ENCODE measurements at places on chromosomes 2 and 18.

DNA sequence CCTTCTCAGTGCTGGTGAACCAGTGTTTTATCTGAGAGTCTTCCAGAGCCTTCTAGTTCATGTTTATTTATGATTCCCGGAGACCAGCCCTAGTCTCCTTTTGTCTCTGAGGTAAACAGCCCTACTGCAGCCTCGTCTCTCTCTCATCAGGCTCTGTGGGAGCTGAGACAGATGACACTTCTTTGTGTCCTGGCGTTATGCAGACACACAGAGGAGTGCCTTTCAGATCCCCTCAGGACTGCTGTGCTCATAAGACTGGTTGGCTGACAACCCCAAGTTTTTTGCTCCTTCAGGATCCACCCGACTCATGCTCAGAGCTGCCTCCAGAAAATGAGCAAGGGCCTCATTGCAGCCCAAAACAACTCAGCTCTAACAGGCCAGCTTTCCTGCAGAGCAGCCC, 523.8 kb upstream of the SPHKAP start:
- no peak for DNase-seq

- DNase-seq: no peak
These were observed 150.7 kb downstream of the DYSF start for GRCh38 chr2:71603851-71604725.

- DNase-seq: no peak
These were observed 44.3 kb upstream of the ZBTB7C start for GRCh38 chr18:48453330-48454066.

DNA sequence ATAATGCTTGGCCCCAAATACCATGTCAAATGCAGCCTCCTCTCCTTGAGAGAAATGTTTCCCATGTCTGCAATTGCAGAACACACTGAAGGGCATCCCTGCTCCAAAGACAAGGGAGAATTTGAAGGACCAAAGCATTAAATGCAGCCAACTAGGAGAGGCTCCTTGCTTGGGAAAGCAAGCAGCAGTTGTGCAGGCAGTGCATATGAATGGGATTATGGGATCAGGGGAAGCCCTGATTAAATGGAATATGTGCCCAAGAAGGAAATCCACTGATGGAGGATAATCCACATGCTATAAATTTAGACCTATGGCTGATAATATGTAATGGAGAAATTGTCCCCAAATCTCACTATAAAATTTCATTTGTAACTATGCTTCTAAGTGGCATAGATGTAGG, 116.1 kb downstream of the NCKAP5 start:
- no peak for DNase-seq

GRCh38 chr2:29816651-29817050, 104.7 kb downstream of the ALK start:
- DNase-seq: no peak

DNA sequence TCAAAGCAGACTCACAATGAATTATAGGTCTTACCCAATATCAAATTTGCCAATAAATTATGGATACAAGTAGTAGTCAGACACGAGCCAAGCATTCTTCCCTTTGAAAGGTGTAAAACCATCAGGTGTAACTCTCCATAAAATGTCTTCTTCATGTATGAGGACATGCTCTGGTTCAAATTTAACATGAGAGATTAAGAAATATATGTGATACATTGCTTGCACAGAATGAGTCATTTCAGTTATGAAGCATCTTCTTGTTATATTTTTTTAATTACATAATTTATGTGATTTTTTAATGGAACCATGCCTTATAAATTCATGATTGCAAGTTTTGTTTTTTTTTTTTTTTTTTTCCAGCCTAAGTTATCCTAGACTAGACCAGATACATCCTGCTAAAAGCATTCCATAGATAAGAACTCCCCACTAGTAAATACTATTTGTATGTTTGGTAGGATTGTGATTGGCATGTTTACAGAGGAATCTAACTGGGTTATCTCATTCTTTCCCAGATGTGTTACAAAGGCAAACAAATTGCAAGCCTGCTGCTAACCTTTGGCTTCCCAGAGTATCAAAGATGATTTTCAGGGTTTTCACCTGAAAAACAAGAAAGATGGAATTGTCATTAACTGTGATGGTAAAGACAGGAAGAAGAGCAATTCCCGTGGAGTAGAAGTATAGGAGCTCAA, 621.9 kb downstream of the XIRP2 start:
- DNase-seq: no peak
